ENCODE measurements at places on chromosomes 6 and 20.

DNA sequence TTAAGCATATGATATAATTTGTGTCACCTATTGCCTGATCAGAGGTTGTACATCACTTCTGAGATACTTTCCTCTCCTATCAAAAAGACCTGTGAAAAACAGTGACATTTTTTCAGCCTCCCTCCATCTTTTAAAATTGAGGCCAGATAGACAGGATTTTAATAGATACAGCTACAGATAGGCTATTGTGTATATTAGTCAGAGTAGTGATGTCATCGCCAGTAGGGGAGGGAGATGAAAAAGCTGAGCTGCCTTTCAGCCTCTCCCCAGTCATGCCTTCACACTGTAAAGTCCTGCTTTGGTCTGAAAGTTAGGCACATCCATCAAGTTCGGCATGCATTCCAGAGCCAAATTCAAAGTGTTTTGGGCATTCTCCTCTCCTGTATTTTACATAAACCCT lies 7.9 kb upstream of the PABPC1L start:
- DNase-seq: no peak

GRCh38 chr6:36612101-36612625 lies 18.0 kb downstream of the SRSF3 start:
- DNase-seq: no peak

DNA sequence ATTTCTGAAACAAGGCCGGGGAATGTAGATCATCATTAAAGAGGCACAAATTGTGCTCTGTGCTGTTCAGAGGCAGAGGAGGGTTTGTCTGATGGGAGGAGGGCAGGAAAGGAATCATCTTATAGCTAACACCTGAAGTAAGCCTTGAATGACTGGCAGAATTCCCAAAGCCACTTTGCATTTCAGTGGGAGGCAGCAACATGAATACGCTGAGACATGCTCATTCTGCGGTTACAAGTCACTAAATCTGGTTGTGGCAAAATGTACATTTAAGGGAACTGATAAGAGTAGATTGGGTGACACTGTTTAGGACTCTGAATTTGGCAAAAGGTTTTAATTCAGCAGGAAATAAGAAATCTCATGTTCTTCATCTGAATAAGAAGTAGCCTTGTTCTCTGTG lies 4.4 kb upstream of the COL19A1 start:
- DNase-seq: no peak

GRCh38 chr6:4772750-4773149 lies 3.5 kb upstream of the CDYL start:
- DNase-seq: no peak

DNA sequence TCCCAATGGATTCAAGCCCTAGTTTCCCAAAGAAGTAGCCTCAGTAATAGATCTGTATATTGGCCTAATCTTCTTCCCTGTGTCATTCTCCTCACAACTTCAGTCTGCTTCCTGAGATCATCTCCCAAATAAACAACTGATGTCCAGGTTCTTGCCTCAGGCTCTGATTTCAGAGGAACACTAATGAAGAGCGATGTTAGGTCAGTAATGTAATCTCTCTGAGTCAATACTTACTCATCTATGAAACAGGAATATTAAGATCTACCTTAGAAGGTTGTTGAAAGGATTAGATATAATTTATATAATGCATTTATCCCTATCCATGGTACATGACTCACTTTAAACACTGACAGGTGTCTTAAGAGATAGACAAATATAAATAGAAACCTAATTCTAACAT lies 246.0 kb upstream of the FLRT3 start:
- DNase-seq: no peak

DNA sequence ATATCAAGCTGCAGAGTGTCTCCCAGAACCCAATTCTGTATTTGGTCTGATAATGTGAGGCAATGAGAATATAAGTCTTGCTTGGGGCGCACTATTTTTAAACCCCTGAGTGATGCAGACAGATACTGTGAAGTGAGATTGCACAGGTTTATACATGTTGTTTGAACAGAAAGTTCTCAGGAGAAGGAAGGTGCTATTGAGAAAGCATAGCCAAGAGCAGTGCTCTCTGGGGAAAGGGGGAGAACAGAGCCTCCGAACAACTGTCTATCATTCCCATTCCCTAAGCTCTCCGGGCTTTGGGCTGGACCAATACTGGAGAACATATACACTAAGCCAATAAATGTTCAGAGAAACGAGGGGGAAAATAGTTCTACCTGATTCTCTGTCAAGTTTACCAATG lies 75.8 kb downstream of the PERP start:
- DNase-seq: no peak

DNA sequence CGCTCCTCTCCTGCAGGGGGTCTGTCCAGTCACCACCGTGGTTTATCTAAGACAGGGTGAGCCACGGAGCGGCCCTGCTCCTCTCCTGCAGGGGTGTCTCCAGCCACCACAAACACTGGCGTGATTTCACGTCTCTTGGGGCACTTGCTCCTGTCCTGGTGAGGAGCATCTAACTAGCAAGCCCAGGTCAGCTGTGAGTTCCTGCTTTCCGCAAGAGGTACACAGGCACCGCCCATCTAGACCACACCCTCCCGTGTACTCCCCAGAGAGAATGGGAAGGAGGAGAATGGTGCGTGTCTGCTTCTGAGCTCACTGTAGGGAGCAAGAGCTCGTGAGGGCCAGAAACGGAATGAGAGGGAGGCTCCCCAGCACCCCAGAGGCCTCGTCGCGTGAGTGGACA lies 40.7 kb downstream of the DACT2 start:
- DNase-seq: no peak

- no peak for DNase-seq
These were observed 54.1 kb downstream of the RBM38 start for GRCh38 chr20:57445298-57445697.
